Activated naive CD4-positive, alpha-beta T cell treated with anti-CD3 and anti-CD28 coated beads, Interleukin-2, amount 10 ng/mL, durations not matched to agents 7 days and 5 days (primary cell): ENCODE measurements at places on chromosomes 2 and 18.

DNA sequence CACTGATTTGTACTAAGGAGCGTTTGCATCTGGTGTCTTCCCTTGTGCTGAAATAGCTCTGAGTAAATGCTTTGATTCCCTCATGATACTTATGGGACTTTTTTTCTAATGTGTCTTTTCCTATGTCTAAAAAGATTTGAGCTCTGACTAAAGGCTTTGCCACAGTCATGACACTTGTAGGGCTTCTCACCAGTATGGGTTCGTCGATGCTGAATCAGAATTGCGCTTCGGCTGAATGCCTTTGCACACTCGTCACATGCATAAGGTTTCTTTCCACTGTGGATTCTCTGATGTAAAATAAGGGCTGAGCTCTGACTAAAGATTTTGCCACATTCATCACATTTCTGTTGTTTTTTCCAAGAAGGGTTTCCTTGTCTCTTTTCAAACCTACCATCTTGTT lies 8.0 kb downstream of the ZNF396 start:
- no peak for DNase-seq

GRCh38 chr2:55883357-55883756 lies 40.2 kb downstream of the EFEMP1 start:
- DNase-seq = no peak

GRCh38 chr2:113905886-113906285 lies 16.0 kb downstream of the ACTR3 start:
- no peak for DNase-seq

GRCh38 chr2:120320318-120320851 lies 25.6 kb upstream of the INHBB start:
- no peak for DNase-seq

- DNase-seq = no peak
These were observed 47.1 kb downstream of the KCNG3 start for GRCh38 chr2:42446503-42447271.
